ENCODE measurements at places on chromosomes 12 and 14. TPM values are rescaled to one million over a fixed set of nuclear protein-coding genes. Genes with fewer than 3 reads are reported as not detected.

DNA sequence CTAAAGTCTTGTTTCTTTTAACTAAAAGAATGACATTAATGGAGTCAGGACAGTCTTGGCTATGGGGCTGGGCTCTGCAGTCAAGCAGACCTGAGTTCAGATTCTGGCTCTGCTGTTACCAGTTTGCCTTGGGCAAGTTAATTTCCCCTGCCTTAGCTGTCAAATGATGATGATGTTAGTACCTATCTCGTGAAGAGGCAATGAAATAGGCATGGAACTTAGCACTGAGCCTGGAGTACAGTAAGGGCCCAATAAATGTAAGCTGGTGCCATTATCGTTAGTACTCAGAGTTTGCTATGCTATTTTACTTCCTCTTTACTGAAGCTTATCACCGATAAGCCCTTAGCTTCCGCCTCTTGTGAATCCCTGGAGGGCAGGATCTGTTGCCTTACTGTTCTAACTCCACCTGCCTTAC is 8.5 kb downstream of the FBXW8 start:
- H3K4me3 ChIP-seq = no peak overlapping the region
- peaks cover 68% of the 10 kb centered on the region for H3K4me1 ChIP-seq
- H3K27ac ChIP-seq = no peak overlapping the region
- no peak for DNase-seq
- no peaks in the 10 kb centered on the region for H3K27me3 ChIP-seq
- H3K36me3 ChIP-seq = peaks cover 18% of the 10 kb centered on the region

- H3K27ac ChIP-seq = no peak overlapping the region
- H3K27me3 ChIP-seq = peaks cover 4% of the 10 kb centered on the region
- no peak for DNase-seq
- peaks cover 40% of the 10 kb centered on the region for H3K4me1 ChIP-seq
- H3K36me3 ChIP-seq = peaks cover 27% of the 10 kb centered on the region
These were observed 109.0 kb downstream of the NCOR2 start for GRCh38 chr12:124458220-124458991.

ALX1 gene
- total RNA-seq = not detected

JDP2 gene
- 2.0 TPM for total RNA-seq

TIGAR gene
- total RNA-seq = 14.4 TPM

Data from activated T-helper 1 cell treated with anti-CD3 and anti-CD28 coated beads, Interleukin-12 subunit alpha, Interleukin-12 subunit beta, Interleukin-2, Interleukin-4 antibody, amounts not matched to agents 30 ng/mL and 10 ng/mL and 1 ng/mL, durations not matched to agents 14 hours and 24 hours and 36 hours (primary cell).